ENCODE measurements at places on chromosomes 1 and 21.

- DNase-seq: no peak
These were observed 20.0 kb upstream of the FCER1A start for GRCh38 chr1:159282118-159282517.

GRCh38 chr1:109490029-109490933 is 3.6 kb upstream of the CYB561D1 start:
- DNase-seq: no peak

DNA sequence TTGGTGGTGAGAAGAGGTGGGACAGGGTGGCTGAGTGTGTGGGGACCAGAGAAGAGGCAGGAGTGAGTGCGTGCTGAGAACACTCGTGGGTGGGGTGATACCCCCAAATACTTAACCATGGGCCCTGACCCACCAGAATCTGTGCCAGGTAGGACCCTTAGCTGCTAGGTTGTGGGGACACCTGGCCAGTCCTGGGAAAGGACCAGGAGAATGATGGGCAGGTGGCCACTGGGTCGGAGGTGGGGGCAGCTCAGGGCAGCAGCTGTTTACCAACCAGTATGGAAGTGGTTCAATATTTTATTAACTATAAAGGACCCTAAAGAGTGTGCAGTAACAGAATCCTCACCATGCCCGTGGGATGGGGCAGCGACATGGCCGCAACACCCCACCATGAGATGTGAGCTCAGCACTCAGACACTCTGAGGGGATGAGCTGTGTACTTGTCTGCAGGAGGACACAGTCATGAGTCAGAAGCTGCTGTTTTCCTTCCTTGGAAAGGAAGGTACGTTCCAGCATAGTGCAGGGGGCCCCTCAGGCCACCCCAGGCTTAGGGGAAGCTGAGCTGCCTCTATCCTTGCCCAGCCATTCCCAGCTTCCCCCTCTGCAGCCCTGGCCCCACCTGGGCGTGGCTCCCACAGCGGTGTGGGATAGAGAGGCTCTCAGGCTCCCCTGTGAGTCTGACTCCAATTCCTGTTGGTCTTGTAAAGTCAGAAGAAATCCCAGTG is 25.4 kb downstream of the TEX35 start:
- DNase-seq: no peak

DNA sequence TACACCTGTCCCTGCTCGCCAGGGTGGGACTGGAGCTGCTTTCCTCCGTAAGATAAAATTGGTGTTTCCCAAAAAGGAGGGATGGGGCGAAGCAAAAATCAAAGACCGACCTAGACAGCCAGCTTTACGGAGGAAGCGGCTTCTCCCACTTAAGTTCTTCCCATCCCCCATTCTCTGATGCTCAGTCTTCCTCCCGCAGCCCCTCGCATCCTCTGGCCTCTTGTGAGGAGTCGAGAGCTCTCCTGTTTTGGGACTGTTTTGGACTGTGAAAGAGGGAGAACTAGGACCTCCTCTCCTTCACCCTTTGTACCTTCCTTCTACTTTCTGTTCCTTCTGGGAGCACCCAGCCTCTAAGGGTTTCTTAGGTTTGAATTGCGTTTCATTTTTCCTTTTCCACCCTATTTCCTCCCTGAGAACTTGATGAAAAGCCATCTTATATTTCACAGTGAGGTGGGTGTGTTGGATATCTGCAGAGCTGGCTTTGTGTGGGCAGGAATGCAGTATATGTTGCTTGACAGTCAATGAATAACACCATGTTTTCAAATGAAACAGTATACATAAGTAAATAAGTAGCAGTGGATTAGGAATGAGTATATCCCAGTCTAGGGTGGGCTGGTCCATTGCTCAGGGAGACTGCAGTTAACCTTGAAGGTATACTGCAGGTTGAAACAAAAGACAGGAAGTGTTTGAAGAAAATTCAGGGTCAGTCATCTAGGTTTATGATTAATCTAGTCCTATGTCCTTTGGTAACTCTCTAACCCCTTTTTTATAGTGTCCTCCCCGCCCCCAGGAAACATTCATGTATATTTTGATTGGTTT is 848 bp downstream of the CTTNBP2NL start:
- DNase-seq: no peak

DNA sequence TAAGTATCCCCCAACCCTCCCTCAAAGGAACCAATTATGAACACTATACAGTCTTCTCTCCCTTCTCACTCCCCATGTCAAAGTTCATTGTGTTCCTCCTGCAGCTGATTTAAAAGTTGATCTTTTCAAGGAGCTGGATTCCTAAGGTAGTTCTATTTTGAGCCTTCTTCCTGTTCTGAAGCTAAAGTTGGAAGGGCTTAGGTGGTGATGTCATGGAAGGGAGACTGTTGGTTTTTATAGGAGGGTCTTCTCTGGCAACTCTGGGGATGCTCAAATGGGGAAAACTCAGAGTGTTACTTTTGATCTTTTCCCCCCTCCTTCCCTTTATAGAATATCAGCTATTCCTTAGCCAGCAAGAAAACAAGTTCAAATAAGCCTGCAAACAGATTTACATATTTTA is 83.0 kb upstream of the AK4 start:
- no peak for DNase-seq

GRCh38 chr1:201361652-201362504 is 15.6 kb downstream of the TNNT2 start:
- DNase-seq: no peak

Measured in AG04450 (cell line).